CD4-positive, alpha-beta T cell treated with Interleukin-17A for 4 hours (primary cell): ENCODE measurements at places on chromosomes 6 and 20.

- DNase-seq = no peak
Observed at GRCh38 chr6:137200288-137200687, 18.9 kb downstream of the IFNGR1 start.

- no peak for DNase-seq
Observed at GRCh38 chr6:157390273-157391060, 9.5 kb downstream of the ZDHHC14 start.

DNA sequence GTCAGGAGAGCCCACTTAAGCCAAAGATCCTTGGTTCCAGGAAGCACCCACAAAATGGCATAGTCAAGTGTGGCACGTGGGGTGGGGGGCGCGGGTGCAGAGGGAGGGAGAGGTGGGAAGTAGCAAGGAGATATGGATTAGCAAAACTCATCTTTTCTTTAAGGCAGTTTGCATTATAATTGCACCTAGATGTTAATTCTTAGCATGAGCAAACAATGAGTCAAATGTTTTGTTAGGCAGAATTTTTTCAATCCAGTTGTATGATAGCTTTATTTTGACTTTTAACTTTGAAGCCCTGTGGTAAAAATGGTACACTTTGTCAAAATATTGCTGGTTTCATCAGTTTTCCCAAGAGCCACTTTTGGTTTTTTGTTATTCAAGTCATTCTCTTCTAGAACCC is 15.0 kb downstream of the SCAND1 start:
- no peak for DNase-seq

DNA sequence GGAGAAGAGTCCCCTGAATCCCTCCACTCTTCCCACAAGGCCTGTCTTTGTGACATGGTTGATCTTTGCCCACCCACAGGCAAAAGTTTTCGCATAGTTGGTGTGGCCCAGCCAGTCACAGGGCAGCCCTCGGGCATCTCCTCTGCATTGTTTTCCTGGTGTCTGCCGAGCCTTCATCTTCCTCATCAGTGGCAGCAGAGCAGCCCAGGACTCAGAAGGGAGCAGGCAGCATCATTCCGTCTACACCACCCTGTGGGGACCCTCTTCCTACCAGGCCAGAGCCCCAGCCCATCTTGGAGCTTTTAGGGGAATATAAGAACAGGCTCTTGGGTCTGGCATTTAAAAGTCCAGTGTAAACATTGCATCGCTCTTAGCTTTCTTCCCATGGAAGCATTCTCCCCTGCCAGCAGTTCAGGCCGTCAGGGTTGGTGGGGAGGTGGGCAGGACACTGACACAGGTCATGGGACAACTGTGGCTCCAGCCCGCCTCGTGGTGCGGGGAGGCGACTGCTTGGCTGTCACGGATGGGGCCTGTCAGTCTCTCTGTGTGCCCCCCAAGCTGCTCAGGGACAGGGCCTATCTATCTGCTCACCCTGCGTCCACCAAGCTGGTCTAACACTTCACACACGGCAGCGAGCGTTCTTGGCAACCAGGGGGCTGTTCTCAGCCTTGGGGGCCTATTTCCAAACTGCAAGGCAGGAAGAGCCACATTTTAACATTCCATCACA is 38.3 kb downstream of the PDRG1 start:
- DNase-seq = no peak

GRCh38 chr6:158131926-158132325 is 36.1 kb downstream of the SERAC1 start:
- DNase-seq = peak; percentile 5

- DNase-seq = no peak
Observed at GRCh38 chr6:14721103-14721758, 524.6 kb upstream of the JARID2 start.

DNA sequence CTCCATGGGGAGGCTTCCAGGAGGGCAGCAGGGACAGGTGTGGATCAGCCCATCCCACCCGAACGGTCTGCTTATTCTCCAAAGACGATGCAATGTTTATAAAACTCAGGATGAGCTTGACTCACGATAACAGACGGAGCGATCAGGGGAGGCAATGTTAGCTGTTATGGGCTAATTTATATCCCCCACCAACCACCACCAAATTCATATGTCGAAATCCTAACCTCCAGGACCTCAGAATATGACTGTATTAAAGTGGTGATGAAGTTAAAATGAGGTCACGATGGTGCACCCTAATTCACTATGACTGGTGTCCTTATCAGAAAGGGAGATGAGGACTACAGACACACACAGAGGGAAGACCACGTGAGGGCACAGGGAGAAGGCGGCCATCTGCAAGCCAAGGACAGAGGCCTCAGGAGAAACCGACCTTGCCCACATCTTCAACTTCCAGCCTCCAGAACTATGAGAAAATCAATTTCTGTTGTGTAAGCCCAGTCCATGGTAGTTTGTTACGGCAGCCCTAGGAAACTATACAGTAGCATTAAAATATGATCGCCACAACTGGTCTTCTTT is 7.0 kb downstream of the ADTRP start:
- no peak for DNase-seq

DNA sequence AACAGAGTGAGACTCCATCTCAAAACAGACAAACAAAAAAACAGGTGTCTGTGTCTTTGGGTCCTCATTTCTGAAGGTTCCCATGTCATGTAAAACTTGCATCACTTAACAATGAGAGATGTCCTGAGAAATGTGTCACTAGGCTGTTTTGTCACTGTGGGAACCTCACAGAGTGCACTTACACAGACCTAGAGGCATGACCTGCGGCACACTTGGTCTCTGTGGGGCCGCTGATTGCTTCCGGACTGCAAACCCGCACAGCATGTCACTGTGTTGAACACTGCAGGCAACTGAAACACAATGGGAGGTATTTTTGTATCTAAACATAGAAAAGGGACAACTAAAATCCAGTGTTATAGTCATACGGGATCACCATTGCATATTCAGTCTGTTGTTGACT is 42.3 kb upstream of the TMEM181 start:
- no peak for DNase-seq

DNA sequence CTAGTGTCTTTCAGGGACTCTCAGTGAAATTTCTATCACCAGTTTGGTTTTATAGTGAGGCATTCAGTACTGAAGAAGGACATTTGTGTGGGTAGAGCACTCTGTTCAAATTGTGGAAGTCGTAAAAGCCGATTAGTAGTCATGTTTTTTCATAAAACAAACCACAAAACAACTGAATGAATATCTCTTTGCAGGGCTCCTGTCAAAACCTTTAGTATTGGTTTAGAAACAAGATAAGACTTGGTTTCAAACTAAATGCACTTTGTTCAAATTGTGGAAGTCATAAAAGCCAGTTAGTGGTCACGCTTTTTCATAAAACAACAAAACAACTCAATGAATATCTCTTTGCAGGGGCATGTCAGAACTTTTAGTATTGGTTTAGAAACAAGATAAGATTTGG is 23.8 kb downstream of the ADGRF4 start:
- DNase-seq = no peak

DNA sequence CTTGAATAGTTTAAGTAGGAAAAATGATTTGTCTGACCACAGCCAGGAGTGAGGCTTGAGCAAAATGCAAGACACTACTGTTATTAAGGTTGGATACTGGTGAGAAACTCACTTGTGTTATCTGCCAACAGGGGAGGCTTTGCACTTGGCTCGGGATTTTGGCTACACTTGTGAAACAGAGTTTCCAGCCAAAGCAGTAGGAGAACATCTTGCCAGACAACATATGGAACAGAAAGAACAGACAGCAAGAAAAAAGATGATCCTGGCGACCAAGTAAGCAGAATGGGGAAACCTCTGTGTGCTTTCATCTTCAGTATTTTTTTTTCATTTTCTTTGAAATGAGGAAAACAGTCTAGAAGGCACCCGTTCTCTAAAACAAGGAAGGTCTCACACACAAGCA is 31.6 kb downstream of the TFAP2D start:
- no peak for DNase-seq

DNA sequence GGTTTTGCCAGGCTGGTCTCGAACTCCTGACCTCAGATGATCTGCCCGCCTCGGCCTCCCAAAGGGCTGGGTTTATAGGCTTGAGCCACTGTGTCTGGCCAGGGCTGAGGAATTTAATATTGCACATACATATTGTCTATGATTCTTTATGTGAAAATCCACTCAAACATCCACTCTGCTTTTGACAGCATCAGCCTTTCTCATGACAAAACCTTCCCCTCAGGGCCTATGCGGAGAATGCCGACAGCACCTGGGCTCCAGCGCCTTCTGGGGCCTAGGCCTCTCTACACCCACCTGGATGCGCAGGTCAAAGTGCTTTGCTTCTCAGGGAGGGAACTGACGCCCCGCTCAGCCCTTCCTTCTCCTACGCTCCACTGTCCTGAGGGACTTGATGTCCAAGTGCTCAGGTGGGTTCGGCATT is 5.4 kb downstream of the RAMACL start:
- no peak for DNase-seq

GRCh38 chr20:24744747-24745146 is 204.3 kb upstream of the CST7 start:
- DNase-seq = no peak

GRCh38 chr6:18323935-18324705 is 59.8 kb upstream of the DEK start:
- DNase-seq = peak; percentile 24

GRCh38 chr6:78829407-78829806 is 37.9 kb upstream of the IRAK1BP1 start:
- DNase-seq = no peak

GRCh38 chr6:44117397-44118128 is 9.7 kb downstream of the MRPL14 start:
- no peak for DNase-seq
